ENCODE measurements at places on chromosomes 4 and X. TPM values are rescaled to one million over a fixed set of nuclear protein-coding genes. Genes with fewer than 3 reads are reported as not detected.

ANK2 gene
- 333 TPM for total RNA-seq

DNA sequence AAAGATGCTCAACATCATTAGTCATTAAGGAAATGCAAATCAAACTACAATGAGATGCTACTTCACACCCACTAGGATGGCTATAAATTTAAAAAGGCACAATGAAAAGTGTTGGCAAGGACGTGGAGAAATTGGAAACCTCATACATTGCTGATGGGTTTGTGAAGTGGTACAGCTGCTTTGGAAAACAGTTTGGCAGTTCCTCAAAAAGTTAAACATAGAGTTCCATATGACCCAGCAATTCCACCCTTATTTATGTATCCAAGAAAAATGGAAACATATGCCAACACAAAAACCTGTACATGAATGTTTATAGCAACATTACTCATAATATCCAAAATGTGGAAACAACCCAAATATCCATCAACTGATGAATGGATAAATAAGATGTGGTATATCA is 101.3 kb upstream of the MAGEB10 start:
- DNase-seq: no peak

DNA sequence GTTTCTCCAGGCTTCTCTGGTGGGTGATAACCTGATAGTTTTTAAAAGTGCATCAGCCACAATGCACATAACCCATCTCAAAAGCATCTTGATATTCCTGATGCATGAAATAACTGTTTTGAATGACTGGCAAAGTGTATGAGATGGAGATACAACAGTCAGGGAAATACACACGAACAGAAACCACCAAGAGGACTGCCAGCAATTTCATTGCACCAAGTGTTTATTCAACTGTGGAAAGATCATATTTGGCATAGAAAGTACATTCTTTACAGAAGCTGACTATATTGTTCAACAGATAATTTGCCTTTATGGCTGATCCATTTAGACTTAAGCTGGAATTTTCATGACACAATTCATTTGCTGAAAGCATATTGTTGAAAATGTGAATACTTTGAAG is 139.5 kb downstream of the SLIT2 start:
- DNase-seq: no peak

DNA sequence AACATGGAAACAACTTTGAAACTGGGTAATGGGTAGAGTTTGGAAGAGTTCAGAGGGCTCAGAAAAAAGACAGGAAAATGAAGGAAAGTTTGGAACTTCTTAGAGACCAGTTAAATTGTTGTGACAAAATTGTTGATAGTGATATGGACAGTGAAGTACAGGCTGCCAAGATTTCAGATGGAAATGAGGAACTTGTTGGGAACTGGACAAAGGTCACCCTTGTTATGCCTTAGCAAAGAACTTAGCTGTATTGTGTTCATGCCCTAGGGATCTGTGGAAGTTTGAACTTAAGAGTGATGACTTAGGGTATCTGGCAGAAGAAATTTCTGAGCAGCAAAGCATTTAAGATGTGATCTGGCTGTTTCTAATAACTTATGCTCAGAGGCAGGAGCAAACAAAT is 5.1 kb upstream of the ARL13A start:
- DNase-seq: no peak

- no peak for DNase-seq
These were observed 21.6 kb downstream of the PCDH18 start for GRCh38 chr4:137510557-137511265.

- DNase-seq: no peak
These were observed 7.6 kb upstream of the TBC1D19 start for GRCh38 chr4:26576231-26576739.
